ENCODE measurements at places on chromosomes 5 and 9. TPM values are rescaled to one million over a fixed set of nuclear protein-coding genes. Genes with fewer than 3 reads are reported as not detected.

DNA sequence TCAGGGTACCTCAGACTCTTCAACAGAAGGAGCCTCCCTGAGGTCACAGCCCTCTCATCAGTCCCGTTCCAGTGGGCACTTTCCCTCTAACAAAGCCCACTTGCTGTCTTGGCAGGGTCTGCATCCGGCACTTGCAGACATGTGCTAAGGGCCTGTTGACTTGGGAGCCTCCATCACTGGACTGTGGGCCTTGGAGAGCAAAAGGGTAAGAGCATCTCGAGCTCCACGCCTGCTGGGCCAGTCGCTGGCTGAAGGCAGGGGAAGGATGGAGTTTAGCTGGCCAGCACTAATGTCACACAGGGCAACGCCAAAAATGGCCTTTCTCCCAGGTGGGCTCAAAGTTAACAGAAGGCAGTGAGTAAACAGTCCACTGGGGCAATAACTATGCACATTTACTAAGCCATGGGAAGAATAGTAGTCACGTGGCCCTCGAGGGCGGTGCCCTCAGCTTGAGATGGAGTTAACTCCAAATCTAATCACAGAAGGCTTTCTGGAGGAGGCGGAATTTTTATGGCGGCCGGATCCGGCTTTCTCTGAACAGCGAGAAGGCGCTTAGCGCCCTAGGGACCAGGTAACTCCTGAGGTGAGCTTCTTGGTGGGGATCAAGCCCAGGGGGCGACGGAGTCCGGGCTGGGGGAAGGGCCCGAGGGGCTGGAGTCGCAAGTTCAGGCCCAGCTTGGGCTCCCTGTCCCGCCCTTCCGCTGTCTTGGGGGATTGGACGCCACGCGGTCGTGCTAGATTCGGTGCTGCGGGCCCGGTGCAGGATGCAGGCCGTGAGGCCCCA, 2.0 kb upstream of the NSD1 start:
- DNase-seq: no peak

DNA sequence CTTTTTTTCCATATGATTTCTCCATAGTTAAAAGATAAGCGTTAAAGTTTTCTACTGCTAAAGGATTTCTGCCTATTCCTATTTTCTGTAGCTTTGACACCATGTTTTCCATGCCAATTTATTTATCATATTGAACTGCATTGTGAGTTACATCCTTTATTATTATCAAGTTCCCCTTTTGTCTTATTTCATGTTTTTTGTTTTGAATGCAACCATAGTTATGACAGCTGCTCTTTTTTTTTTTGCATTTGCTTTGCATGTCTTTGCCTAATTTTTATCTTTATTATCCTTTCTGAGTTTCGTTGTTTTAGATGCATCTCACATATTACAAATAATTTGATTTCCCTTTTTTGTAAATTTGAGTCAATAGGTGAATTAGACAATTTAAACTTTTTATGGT, 161.5 kb downstream of the DEPDC1B start:
- no peak for DNase-seq

DNA sequence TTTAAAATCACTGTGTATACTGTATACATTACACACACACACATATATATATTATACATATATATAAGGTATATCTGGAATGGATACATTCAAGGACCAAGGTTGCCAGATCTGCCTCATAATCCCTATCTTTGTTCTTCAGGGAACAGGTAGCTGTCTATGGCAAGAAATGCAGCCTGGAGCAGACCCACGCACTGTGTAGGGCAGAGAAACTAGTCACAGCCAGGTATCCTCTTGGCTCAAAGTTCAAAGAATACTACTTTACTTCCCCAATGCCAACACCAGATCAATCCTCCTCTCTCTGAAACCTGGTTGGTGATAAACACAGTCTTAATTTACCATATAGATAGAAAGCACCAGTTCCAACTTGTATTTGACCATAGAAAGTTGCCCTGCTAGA, 313.6 kb downstream of the PRELID2 start:
- no peak for DNase-seq

GRCh38 chr9:131253891-131254491, 22.3 kb downstream of the FAM78A start:
- DNase-seq: no peak

DNA sequence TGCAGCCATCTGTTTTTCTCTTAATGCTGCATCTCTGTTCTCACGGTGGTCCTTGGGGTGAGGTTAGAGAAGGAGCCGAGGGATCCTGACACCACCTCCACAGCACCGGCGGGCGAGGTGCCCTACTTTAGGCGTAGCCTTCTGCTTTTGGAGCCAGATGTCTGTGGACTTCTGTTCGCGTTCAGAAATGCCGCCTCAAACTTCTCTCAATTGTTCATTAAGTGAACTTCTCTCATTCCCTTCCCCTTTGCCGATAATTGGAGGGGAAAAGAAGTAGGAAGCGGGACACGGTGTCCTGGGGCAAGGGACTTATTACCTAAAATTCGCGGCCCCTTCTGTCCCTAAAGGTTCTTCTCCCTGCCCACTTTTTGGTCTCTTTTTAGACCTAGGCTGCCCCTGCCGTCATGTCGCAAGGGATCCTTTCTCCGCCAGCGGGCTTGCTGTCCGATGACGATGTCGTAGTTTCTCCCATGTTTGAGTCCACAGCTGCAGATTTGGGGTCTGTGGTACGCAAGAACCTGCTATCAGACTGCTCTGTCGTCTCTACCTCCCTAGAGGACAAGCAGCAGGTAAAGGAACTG, 455 bp downstream of the KIF20A start:
- DNase-seq: no peak

DNA sequence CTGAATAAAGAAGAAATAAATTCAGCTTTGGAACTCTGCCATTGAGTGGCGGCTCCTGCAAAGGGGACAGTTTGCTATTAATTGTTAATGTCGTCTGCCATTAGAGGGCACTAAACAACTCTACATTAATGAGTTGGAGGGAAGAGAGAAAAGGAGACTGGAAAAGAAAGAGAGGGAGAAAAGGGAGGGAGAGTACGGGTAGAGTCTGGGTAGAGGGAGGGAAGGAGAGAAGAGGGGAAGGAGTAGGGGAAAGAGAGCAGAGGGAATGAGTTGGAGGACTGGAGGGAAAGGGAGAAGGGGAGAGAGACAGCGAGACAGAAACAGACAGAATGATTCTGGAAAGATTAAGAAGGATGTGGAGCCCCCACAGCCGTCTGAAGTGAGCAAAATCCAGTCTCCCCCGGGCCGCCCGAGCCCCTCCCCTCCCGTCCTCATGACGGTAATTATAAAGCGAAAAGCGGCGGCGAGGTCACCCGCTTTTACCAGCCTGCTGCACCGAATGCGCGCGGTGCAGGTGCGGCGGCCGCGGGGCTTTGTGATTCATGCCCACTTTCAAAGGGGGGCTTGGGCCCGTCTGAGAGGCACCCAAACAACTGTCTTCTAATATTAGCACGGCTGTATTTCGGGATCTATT, 1.9 kb upstream of the FST start:
- DNase-seq: peak; percentile 42

DNA sequence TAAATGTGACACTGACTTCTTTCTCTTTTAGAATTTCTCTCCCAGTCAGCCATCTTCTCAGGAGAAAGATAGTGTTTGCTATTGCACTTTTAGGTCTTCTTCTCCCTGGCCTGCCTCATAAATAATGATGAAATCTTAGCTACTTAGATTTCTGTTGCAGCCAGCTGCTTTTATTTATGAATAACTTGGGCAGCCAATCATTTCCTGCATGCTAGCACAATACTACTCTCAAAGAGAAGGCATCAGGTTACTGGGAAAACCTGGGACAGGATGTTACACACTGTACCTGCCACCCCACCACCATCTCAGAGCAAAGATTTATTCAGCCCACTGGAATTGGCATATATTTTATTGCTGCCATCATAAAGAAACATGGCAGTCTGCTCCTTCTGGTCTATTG, 266.6 kb downstream of the PRELID2 start:
- no peak for DNase-seq

The BSPRY gene
- total RNA-seq: 0.13 TPM

The SLC1A1 gene
- total RNA-seq: 0.05 TPM

The SH2D3C gene
- total RNA-seq: 0.49 TPM

The UNC5A gene
- total RNA-seq: 0.13 TPM

Measured in Panc1 (cell line).